ENCODE measurements at places on chromosomes 3 and 15.

GRCh38 chr3:170641510-170642236 is 55.8 kb upstream of the SLC7A14 start:
- DNase-seq, result no peak

DNA sequence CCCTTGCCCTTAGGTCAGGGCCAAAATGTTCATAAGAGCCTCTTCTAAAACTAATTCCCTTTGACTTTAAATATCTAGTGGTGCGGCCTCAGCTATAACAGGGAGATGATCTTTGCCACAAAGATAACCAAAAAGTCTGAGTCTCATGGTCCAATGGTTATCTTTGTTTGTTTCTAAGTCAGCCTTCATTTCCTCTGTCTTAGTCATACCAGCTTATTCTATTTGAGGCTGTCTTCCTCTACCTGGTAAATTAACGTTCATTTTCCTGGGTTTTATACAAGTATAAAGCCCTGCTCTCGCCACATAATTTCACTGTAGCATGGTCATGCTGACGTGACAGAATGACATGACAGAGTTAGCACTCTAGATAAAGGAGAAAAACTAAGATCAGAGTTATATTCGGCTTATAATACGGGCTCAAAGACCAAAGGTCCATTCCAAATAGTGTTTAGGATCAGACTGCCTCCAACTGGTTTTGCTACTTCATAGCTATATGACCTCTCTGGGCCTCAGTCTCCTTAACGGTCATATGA is 18.4 kb downstream of the ZNF860 start:
- no peak for DNase-seq

DNA sequence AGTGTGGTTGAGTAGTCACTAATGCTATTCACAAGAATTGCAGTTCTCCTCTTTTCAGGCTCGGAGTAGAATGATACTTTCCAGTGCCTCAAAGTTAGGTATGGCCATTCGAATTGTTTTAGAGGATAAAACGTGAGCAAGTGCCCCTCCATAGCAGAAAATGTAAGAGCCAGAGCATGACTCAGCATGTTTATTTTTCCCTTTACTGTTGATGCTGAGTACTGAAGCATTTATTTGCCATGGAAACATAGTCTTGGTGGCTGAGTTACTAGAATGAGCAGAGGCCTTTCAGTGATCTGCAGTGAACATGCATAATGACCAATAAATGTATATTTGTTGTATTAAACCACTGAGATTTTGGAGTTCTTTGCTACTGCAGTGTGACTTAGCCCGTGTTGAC is 540.6 kb downstream of the NLGN1 start:
- DNase-seq, result no peak

- DNase-seq, result no peak
Observed at GRCh38 chr3:32448686-32449474, 53.8 kb downstream of the CMTM6 start.

DNA sequence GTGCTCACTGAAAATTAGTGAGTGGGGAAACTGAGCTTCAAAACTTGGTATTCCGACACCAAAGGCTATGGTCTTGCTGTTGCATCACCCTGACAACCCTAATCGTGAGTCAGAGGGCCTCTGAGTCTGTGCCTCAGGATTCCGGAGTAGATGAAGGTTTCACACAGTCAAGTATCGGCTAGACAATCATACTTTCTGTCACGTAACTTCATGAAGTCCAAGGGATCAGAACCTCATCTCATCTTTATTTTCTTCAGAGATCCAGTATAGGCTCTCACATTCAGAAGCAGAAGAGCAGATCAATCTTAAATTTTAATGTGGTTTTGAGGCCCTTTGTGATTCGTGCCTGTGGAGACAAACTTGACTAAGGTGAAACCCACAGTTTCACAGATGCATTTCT is 26.1 kb upstream of the NECTIN3 start:
- no peak for DNase-seq

GRCh38 chr3:164791263-164791662 is 287.0 kb downstream of the SI start:
- DNase-seq, result no peak

GRCh38 chr15:43903864-43904290 is 77.1 kb downstream of the WDR76 start:
- peak; percentile 64 for DNase-seq

GRCh38 chr3:142626971-142627370 is 30.8 kb downstream of the PLS1 start:
- no peak for DNase-seq

Measured in right hindlimb (tissue), 1 donor.